Mesothelial cell of epicardium (in vitro differentiated cells): ENCODE measurements at places on chromosomes 1 and 21.
A peak's percentile ranks its signal among the peaks of the same experiment; 100 is the strongest.

DNA sequence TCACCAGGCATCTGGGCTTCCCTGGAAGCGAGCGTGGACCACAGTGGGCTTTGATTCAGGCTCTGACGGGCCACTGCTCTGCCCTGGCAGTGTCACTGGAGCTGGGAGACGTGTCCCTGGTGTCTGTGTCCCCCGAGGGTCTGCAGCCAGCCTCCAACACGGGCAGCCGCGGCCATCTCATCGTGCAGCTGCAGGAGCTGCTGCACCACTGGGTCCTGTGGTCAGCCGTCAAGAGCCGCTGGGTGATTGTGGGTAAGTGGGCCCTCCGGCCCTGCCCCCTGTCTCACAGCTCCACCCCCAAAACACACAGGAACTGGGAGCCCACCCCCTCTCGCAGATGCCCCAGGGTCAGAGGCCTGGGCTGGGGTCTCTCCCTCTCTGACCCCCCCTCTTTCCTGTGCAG lies 40.7 kb downstream of the DISP3 start:
- no peaks in the 10 kb centered on the region for H3K27me3 ChIP-seq
- no peak overlapping the region for H3K27ac ChIP-seq
- DNase-seq, result no peak
- H3K36me3 ChIP-seq, result no peaks in the 10 kb centered on the region
- no peak overlapping the region for H3K4me3 ChIP-seq

- no peaks in the 10 kb centered on the region for H3K27me3 ChIP-seq
- H3K4me1 ChIP-seq, result peaks cover 5% of the 10 kb centered on the region
- DNase-seq, result no peak
- H3K4me3 ChIP-seq, result no peak overlapping the region
- H3K27ac ChIP-seq, result no peak overlapping the region
Observed at GRCh38 chr1:67824766-67825165, 8.5 kb downstream of the GNG12 start.

- H3K4me3 ChIP-seq, result no peak overlapping the region
- no peaks in the 10 kb centered on the region for H3K36me3 ChIP-seq
- H3K27ac ChIP-seq, result no peak overlapping the region
- no peak for DNase-seq
- H3K4me1 ChIP-seq, result peaks cover 13% of the 10 kb centered on the region
Observed at GRCh38 chr1:98903261-98903660, 101.4 kb downstream of the PLPPR5 start.

GRCh38 chr21:44024887-44025353 lies 12.8 kb downstream of the TRAPPC10 start:
- H3K27me3 ChIP-seq, result no peaks in the 10 kb centered on the region
- H3K4me1 ChIP-seq, result peaks cover 16% of the 10 kb centered on the region
- H3K27ac ChIP-seq, result peak overlapping the region; percentile 85
- no peak for DNase-seq

- H3K27ac ChIP-seq, result no peak overlapping the region
- no peaks in the 10 kb centered on the region for H3K27me3 ChIP-seq
- no peak for DNase-seq
- H3K36me3 ChIP-seq, result no peaks in the 10 kb centered on the region
- no peak overlapping the region for H3K4me3 ChIP-seq
Observed at GRCh38 chr1:162276493-162276892, 100.2 kb downstream of the SPATA46 start.

GRCh38 chr1:92536211-92536979 lies 49.7 kb upstream of the GFI1 start:
- peaks cover 15% of the 10 kb centered on the region for H3K4me1 ChIP-seq
- no peaks in the 10 kb centered on the region for H3K27me3 ChIP-seq
- no peak overlapping the region for H3K27ac ChIP-seq
- peaks cover 29% of the 10 kb centered on the region for H3K36me3 ChIP-seq
- no peak for DNase-seq

- no peak overlapping the region for H3K27ac ChIP-seq
- H3K36me3 ChIP-seq, result no peaks in the 10 kb centered on the region
- H3K4me3 ChIP-seq, result no peak overlapping the region
- H3K27me3 ChIP-seq, result no peaks in the 10 kb centered on the region
- H3K4me1 ChIP-seq, result no peaks in the 10 kb centered on the region
Observed at GRCh38 chr1:208852911-208853310, 608.7 kb upstream of the PLXNA2 start.

GRCh38 chr1:164671323-164671965 lies 112.5 kb downstream of the PBX1 start:
- H3K36me3 ChIP-seq, result peaks cover 11% of the 10 kb centered on the region
- no peak overlapping the region for H3K4me3 ChIP-seq
- no peak for DNase-seq
- no peaks in the 10 kb centered on the region for H3K27me3 ChIP-seq
- H3K27ac ChIP-seq, result peak overlapping the region; percentile 88

GRCh38 chr1:25704267-25704691 lies 87.7 kb downstream of the MAN1C1 start:
- H3K27ac ChIP-seq, result peak overlapping the region; percentile 31
- H3K4me1 ChIP-seq, result peaks cover 47% of the 10 kb centered on the region
- H3K36me3 ChIP-seq, result no peaks in the 10 kb centered on the region
- H3K27me3 ChIP-seq, result peaks cover 4% of the 10 kb centered on the region
- no peak overlapping the region for H3K4me3 ChIP-seq
- DNase-seq, result no peak

DNA sequence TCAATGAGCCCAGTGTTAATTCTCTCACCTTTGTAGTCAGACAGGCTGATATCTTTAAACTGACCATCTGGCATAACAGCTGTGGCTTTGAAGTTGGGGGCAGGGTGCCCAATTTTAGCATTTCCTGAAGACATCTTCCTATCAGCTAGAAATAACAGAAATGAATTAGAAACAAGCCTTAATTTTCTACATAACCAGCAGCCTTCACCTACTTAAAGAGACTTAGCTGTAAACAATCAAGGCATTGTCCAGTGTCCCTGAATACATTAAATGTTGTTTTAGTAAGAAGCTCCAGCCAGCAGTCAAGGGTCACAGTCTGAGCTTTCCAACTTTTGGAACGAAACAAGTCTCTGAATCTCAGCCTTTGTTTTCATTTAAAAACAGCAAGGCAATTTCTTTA lies 2.8 kb downstream of the PRDX1 start:
- H3K4me1 ChIP-seq, result peaks cover 26% of the 10 kb centered on the region
- peaks cover 29% of the 10 kb centered on the region for H3K36me3 ChIP-seq
- H3K27ac ChIP-seq, result no peak overlapping the region
- no peak for DNase-seq
- H3K27me3 ChIP-seq, result peaks cover 2% of the 10 kb centered on the region

GRCh38 chr1:107842241-107842640 lies 122.7 kb downstream of the VAV3 start:
- no peak for DNase-seq
- no peak overlapping the region for H3K27ac ChIP-seq
- peaks cover 2% of the 10 kb centered on the region for H3K4me1 ChIP-seq
- H3K4me3 ChIP-seq, result no peak overlapping the region
- no peaks in the 10 kb centered on the region for H3K36me3 ChIP-seq

- no peak overlapping the region for H3K27ac ChIP-seq
- H3K4me1 ChIP-seq, result peaks cover 64% of the 10 kb centered on the region
- H3K27me3 ChIP-seq, result no peaks in the 10 kb centered on the region
- H3K36me3 ChIP-seq, result no peaks in the 10 kb centered on the region
- no peak overlapping the region for H3K4me3 ChIP-seq
- DNase-seq, result no peak
Observed at GRCh38 chr1:63622849-63623566, 29.8 kb downstream of the PGM1 start.

GRCh38 chr1:245942856-245943255 lies 564.2 kb downstream of the SMYD3 start:
- H3K27me3 ChIP-seq, result no peaks in the 10 kb centered on the region
- H3K36me3 ChIP-seq, result peaks cover 5% of the 10 kb centered on the region
- no peak for DNase-seq
- no peak overlapping the region for H3K27ac ChIP-seq
- no peak overlapping the region for H3K4me3 ChIP-seq
- peaks cover 35% of the 10 kb centered on the region for H3K4me1 ChIP-seq

GRCh38 chr1:160143695-160144094 lies 7.7 kb upstream of the ATP1A4 start:
- no peak for DNase-seq
- peaks cover 4% of the 10 kb centered on the region for H3K27me3 ChIP-seq
- H3K4me1 ChIP-seq, result peaks cover 4% of the 10 kb centered on the region
- H3K36me3 ChIP-seq, result no peaks in the 10 kb centered on the region

- no peak for DNase-seq
- H3K27ac ChIP-seq, result no peak overlapping the region
- H3K36me3 ChIP-seq, result no peaks in the 10 kb centered on the region
- H3K27me3 ChIP-seq, result no peaks in the 10 kb centered on the region
- no peaks in the 10 kb centered on the region for H3K4me1 ChIP-seq
Observed at GRCh38 chr1:235763962-235764361, 102.7 kb downstream of the LYST start.

DNA sequence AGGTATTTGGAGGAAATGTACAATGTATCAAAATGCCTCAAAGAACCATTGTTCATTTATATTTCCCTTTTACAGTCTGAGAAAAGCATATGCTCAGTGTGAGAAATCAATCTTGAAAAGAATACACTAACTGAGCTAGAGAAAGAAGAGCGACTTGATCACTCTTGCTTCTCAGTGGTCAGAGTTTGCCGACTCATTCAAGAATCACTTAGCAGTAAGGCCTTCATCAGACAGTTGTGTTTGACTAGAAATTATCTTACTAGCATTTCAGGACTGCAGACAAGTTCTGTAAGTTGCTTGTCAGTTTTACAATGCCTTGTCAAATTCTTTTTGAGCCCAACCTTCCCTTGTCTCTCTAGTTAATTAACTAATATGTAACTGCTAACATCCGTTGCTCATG lies 12.9 kb downstream of the RGS18 start:
- peaks cover 2% of the 10 kb centered on the region for H3K4me1 ChIP-seq
- H3K4me3 ChIP-seq, result no peak overlapping the region
- no peaks in the 10 kb centered on the region for H3K27me3 ChIP-seq
- H3K36me3 ChIP-seq, result no peaks in the 10 kb centered on the region

GRCh38 chr1:113991467-113991997 lies 12.3 kb downstream of the OLFML3 start:
- no peak overlapping the region for H3K4me3 ChIP-seq
- H3K36me3 ChIP-seq, result peaks cover 18% of the 10 kb centered on the region
- no peaks in the 10 kb centered on the region for H3K27me3 ChIP-seq
- no peak for DNase-seq
- H3K27ac ChIP-seq, result no peak overlapping the region

DNA sequence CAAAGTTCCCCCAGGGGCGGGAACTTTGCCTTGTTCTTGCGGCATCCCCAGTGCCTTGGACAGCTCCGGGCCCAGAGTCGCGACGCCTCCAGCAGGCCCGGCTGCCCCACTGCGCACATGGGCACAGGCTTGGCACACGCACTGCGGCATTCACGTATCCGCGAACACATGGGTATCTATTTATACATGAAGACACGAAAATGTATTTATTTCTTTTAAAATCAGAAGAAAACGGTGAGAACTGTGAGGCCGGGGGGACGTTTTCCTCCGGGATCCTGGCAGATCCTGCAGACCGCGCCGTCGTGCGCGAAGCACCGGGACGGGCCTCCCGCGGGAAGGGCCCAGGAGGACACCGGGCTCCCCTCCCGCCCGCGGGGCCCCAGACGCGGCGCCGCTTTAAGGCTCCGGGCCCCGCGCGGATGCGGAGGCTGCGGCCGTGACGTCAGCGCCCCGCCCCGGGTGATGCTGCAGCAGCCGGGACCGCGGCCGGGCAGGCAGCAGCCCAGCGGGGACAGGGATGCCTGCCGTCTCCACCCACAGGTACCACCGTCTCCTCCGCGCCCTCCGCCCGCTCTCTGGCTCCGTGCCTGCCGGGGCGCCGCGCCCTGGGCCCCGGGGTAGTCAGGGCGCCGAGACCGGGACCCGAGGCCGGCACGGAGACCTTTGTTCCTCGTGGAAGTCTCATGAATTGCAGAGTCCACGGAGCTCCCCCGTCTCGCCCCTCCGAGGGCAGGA lies at the start of gene SLC45A1:
Gene SLC45A1 (plus strand): TSS at position 468 of the 735 bp plus-strand sequence. CDS start 6,216 bp downstream, outside the sequence.
- H3K36me3 ChIP-seq, result no peaks in the 10 kb centered on the region
- peaks cover 2% of the 10 kb centered on the region for H3K27me3 ChIP-seq
- peak; percentile 81 for DNase-seq
- peaks cover 39% of the 10 kb centered on the region for H3K4me1 ChIP-seq
- H3K27ac ChIP-seq, result peak within 1 kb of the TSS; percentile 79

- no peak for DNase-seq
- peaks cover 25% of the 10 kb centered on the region for H3K4me1 ChIP-seq
- peaks cover 9% of the 10 kb centered on the region for H3K36me3 ChIP-seq
- H3K27me3 ChIP-seq, result no peaks in the 10 kb centered on the region
- H3K27ac ChIP-seq, result no peak overlapping the region
- no peak overlapping the region for H3K4me3 ChIP-seq
Observed at GRCh38 chr1:115648717-115649691, 7.2 kb downstream of the VANGL1 start.

GRCh38 chr1:169091480-169091941 lies 15.0 kb upstream of the ATP1B1 start:
- H3K36me3 ChIP-seq, result no peaks in the 10 kb centered on the region
- H3K27me3 ChIP-seq, result peaks cover 2% of the 10 kb centered on the region
- DNase-seq, result no peak
- peaks cover 19% of the 10 kb centered on the region for H3K4me1 ChIP-seq

DNA sequence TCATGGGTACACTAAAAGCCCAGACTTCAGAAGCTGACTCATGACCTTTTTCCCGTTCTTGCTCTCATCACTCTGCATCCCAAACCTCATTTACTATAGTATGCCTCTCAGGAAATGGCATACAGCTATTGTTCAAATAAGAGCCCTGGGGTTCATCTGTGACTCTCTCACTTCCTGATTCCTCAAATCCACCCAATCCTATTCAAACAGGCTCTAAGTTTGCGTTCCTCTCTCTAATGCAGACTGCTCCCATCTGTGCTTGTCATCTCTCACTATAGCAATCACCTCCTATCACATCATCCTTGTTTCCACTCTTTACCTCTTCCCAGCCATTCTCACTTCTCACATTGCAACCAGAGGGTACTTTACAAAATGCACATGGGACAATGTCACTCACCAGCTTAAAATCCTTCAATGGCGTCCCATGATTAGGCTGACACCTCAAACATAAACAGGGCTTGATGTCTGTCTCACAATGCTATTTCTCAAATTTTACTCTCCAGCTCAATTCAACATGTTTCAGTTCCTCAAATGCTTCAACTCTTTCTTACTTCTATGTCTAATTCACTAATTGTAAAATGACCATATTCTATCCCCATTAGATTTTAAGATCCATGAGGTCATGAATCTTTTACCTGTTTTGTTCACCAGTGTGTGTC lies 408.4 kb downstream of the NTNG1 start:
- no peak overlapping the region for H3K27ac ChIP-seq
- H3K27me3 ChIP-seq, result no peaks in the 10 kb centered on the region
- H3K4me3 ChIP-seq, result no peak overlapping the region
- no peaks in the 10 kb centered on the region for H3K4me1 ChIP-seq
- DNase-seq, result no peak

DNA sequence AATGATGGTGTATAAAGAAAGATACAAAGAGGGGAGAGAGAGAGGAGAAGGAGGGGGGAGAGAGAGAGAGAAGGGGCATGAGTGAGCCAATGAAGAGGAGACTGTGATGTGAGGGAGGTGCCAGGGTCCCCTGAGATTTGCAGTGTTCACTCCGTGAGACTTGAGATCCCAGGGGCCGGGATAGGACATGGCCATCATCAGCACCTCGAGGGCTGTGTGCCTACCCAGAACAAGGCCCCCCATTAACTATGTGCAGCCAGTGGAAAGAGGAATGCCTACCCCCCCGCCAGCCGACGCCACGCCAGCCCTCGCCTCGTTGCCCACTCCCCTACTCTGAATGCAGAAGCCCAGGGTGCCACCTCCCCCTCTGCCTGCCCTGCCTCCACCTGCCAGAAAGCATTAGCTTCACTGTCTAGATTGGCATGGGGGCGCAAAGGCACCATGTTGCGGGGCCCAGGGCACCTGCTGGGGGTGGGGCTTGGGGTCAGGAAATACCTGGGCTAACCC lies 14.8 kb downstream of the LGR6 start:
- no peak overlapping the region for H3K27ac ChIP-seq
- peaks cover 10% of the 10 kb centered on the region for H3K4me1 ChIP-seq
- H3K36me3 ChIP-seq, result no peaks in the 10 kb centered on the region
- no peak for DNase-seq
- no peak overlapping the region for H3K4me3 ChIP-seq
